Activated gamma-delta T cell treated with Interleukin-2 at 50 U/mL for 16 hours (primary cell): ENCODE measurements at places on chromosomes 5 and 9.

DNA sequence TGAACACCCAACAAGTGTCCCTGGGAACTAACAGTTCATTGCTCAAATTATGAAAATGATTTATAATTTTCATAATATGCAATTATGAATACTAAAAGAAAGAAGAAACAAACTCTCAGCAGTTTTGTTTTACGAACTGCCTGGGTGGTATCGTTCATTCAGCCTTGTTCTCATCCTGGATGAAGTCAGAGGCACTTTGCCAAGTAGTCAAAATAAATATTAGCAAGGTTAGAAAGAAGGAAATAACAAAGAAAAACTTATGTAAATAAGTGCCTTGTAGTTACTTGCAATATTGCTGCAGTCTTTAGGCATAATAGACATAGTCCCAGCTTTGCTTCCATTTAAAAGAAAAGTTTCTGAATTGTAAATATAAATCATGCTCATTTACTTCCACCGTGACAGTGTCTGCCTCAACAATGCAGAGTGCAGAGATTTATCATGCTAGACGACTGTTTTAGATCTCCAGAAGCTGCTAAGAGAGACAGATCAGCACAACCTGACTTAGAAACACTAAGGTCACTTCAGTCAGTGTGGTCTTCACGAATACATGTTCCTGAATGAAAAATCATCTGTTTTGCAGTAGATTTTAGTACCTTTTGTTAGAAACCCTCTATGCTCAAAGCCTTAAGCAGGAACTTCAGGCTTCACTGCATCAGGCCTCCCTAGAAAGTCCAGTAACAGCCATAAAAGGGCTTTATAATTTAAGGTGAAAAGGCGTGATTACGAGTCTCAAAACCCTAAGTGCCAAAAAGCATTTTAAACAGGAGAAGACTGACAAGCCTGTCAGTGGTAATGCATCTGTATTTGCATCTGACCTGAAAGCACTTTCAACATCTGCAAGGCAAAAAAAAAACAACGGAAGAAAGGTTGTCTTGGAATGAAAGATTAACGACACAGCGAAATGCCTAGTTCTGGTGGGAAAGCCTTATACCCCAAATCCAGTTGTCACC lies 92.1 kb downstream of the TMEM167A start:
- DNase-seq, result no peak

DNA sequence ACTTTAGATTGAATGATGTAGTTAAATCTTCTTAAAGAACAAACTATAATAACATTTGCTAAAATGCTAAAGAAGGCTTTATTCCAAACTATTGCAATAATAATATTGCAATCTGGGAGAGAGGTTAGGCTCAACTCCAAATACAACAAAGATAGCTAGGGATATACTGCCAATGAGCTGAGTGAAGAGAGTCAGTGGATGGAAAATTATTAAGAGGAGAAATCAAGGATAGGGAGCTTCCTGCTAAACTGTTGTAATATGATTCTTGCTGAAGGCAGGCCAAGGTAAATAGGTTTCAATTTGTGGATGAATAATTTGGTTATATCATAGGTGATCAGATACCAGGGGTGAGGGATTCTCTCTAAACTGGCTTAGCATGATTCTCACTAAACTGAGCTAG lies 1651.5 kb downstream of the EFNA5 start:
- no peak for DNase-seq

GRCh38 chr5:167264348-167264747 lies 1027.1 kb upstream of the WWC1 start:
- DNase-seq, result no peak

GRCh38 chr9:75855509-75855908 lies 35.0 kb upstream of the PCSK5 start:
- DNase-seq, result no peak

- no peak for DNase-seq
These were observed 421.5 kb upstream of the DAP start for GRCh38 chr5:11182441-11183080.

GRCh38 chr5:109907731-109908130 lies 218.0 kb downstream of the MAN2A1 start:
- no peak for DNase-seq

DNA sequence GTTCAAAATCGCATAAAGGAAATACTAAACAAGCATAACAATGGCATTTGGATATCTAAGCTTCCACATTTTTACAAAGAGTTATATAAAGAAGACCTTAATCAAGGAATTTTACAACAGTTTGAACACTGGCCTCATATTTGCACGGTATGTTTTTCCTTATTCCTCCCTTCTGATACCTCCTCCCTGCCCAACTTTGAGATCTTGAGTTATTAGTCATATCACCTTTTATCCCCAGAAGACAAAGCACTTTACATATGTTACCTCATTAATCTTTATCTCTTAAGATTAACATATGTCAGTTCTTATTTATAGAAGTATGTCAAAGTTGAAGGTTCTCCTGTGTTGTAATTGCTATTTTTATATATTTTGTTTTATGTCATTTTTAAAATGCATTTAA lies 29.8 kb downstream of the TDRD7 start:
- DNase-seq, result no peak

- DNase-seq, result no peak
These were observed 51.1 kb downstream of the CTNND2 start for GRCh38 chr5:11853140-11853539.

DNA sequence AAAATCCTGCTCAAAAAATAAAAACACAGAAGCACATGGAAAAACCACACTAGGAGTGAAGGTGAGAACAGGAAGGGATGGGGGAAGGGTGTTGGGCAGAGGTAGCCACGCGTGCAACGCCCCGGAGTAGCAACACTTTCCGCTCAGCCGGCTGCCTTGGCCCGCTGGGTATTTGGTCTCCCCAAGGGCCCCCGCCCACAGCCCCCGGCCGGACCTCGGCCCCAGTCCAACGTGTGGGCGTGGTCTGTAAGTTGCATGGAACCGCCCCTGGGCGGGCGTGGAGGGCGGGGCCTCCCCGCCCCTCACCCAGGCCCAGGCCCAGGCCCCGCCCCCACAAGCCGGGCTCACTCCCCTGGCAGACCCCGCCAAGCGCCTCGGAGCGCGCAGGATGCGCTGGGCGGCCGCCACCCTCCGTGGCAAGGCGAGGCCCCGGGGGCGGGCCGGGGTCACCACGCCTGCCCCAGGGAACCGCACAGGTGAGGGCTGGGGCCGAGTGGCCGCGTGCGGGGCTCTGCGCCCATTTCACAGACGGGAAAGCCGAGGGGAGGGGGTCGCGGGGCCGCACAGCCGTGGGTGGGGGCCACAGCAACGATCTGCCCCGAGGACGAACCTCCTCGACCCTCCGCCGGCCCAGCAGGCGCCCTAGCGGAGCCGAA lies at the start of gene SUSD3:
TSS of gene SUSD3 (plus strand) at position 347 of the 656 bp plus-strand sequence. CDS start at position 389, 42 bp downstream.
- peak; percentile 67 for DNase-seq

GRCh38 chr5:15506146-15506545 lies 6.2 kb downstream of the FBXL7 start:
- no peak for DNase-seq

DNA sequence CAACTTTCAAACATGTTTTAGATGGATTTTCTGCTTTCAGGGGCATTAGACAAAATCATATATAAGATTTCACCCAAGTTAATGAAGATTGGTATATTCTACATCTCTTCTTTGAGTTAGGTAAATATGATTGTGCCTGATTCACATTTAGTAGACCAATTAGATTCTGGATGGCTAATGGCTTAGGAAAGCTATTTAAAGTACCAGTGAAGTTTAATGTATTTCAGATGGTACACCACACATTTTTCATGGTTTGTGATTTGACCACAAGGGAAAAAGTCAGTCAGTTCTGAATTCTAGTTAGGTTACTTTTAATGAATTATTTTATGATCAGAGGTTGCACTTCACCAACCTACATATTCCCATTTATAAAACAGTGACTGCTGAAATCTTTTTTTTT lies 409.7 kb downstream of the ADGRV1 start:
- no peak for DNase-seq

DNA sequence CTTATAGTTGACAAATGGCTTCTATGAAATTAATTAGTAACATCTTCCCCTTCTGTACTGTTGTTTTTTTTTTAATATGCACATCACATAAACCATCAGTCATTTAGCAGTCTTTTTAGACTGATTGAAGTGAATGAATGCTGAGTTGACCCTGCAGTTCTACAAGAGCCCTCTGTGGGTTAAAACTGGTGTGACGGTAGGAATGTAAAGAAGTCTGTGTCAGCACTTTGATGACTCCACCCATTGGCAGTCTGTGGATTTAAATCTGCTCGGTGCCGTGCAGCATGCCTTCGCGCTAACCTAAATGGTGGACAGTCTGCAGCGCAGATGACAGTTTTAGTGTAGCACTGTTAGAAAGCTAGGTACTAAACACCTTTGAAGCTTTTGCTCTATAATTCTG lies 3.1 kb downstream of the GTF3C4 start:
- no peak for DNase-seq

DNA sequence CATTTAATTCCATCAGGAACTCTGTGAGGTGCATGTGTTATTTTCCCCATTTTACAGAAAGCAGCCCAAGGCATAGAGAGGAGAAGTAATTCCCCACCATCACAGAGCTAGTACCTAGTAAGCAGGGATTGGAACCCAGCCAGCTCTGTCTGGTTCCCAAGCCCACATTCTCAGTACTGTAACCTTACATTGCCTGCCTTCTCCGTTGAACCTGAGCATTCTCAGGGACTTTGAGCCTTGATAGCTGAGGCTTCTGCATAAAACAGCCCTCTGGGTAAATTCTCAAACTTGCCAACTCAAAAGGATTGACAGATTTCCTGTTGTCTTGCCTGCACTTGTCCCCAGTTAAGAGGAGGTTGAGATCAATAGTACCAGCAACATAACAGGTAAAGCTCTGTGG lies 9.2 kb upstream of the GLE1 start:
- DNase-seq, result no peak

DNA sequence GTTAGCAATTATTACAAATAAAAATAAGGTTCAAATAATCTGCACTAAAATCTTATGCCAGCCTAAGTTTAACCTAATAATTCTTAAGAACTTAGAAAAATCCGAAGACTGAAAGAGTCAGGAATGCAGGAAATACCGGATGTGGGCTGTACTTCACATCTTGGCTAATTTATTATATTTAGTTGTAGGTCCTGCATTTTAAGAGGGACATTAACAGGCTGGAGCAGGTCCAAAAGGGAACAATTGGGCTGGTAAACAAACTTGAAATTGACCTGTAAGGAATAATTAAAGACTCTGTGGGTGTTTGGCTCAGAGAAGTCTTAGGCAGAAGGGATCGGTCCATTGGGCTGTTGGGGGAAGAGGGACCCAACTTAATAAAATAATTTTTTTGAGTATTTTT lies 18.4 kb downstream of the GLRA1 start:
- no peak for DNase-seq

GRCh38 chr9:70412832-70413463 lies 1.5 kb downstream of the KLF9 start:
- peak; percentile 27 for DNase-seq

DNA sequence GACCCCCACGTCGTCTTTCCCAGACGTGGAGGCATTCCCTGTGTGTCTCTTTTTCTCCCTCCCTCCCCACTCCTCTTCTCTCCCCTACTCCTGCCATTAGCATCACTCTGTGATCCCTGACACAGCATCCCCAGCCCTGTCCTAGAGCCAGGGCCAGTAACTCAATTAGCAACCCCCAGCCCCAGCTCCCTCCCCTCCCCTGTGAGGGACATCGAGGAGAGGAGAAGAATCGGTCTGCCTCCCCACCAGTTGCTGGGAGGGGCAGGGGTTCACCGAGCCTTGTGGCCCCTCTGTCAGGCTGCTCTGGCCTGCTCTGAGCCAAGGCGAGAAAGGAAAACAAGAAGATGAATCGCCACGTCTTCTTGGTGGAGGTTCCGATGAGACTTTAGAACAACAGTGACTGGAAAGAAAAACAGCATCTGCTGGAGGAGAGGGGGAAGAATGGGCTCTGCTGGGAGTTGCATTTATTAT lies 123.1 kb downstream of the PAPPA start:
- DNase-seq, result no peak

- no peak for DNase-seq
These were observed 43.9 kb upstream of the EGFL7 start for GRCh38 chr9:136618580-136619547.

- DNase-seq, result no peak
These were observed 1879.1 kb upstream of the ACO1 start for GRCh38 chr9:30505311-30505710.

GRCh38 chr5:116475338-116475737 lies 99.3 kb downstream of the SEMA6A start:
- no peak for DNase-seq

- DNase-seq, result no peak
These were observed 29.0 kb downstream of the THBS4 start for GRCh38 chr5:80064124-80064523.

DNA sequence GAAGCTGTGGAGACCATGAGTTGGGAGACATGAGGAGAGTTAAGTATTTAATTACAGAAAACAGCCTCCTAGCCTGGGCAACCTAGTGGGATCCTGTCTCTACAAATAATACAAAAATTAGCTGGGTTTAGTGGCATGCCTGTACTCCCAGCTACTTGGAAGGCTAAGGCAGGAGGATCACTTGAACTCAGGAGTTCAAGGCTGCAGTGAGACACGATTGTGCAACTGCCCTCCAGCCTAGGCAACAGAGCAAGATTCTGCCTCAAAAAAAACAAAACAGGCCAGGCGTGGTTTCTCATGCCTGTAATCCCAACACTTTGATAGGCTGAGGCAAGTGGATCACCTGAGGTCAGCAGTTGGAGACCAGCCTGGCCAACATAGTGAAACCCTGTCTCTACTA lies 52.6 kb downstream of the AQP7 start:
- no peak for DNase-seq

GRCh38 chr5:53059281-53059680 lies 50.3 kb downstream of the MOCS2 start:
- DNase-seq, result no peak

GRCh38 chr5:144108131-144108530 lies 62.3 kb downstream of the YIPF5 start:
- no peak for DNase-seq

DNA sequence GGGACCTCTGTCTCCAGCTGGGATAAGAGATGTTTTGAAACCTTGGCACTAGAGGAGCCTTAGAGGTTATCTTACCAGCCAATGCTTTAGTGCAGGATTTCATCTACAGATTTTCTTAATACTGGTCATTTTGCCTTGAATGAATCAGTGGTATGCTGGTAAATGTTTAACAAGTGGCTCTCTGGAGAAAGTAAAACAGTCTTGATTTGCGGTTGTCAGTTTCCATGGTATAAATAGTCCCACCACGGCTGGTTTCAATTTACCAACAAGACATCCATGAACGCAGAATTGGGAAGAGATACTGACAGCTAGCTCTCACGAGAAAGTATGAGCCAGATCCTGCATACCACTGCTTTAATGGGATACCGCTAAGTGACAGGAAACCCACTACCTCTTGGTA lies 56.7 kb upstream of the CXCL14 start:
- no peak for DNase-seq

DNA sequence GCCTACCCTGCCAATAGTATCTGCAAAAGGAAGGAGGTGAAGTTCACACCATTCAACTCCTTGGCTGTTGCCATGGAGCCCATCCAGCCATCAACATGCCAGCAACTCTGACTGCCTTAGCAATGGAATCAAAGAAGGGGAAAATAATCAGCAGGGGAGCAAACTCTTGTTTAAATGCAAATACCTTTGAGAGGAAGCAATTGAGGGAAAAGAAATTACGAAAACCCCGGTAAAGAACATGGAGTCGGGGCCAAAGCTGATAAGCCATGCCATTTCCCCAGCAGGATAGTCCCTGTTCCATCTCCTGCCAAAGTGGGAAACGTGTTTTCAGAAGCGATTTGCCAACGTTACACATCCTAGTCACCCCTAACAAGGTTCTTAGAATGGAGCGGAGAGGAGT lies 69.0 kb downstream of the MFAP3 start:
- no peak for DNase-seq
